ENCODE measurements at places on chromosomes 2 and 18.

- no peak for DNase-seq
Observed at GRCh38 chr2:74935975-74936391, 22.5 kb upstream of the POLE4 start.

DNA sequence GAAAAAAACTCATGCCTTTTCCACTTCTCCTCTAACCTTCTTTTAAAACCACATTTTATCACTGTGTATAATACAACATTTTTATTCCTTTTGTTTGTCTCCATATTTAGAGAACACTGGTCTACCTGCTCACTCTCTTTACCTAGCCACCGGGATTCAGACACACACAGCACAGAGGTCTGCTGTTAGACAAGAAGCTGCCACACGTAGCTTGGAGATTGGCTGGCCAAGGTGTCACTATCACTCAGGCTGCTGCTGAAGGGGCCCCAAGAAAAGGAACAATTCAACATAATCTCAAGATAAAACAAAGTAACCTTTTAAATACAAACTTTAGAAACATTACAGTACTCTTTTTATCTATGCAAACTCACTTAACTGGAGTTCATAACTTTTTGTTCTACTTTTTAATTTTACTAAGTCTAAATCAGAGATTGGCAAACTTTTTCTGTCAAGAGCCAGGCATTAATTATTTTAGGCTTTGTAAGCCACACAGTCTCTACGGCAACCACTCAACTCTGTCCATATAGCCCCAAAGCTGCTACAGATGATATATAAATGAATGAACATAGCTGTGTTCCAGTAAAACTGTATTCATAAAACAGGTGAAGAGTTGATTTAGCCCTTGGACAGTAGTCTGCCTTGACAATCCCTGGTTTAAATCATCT lies 25.8 kb downstream of the FEZ2 start:
- no peak for DNase-seq

GRCh38 chr2:68506170-68506569 lies 38.8 kb downstream of the APLF start:
- no peak for DNase-seq

DNA sequence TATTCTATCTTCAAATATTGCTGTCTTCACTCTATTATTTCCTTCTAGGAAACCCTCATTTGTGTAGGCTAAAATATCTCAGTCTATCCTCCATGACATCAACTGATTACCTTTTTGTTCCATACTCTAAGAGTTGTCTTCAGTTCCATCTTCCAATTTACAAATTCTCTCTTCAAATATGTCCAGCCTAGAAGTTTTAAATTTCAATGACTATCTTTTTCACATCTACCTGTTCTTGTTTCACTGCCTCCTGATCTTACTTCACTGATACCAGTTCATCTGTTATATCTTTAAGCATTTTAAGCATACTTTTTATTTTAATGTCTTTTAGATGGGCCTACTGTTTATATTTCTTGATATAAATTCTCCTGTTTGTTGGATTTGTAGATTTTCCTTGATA lies 53.6 kb upstream of the COX7A2L start:
- no peak for DNase-seq

GRCh38 chr2:25115902-25116301 lies 52.5 kb downstream of the POMC start:
- no peak for DNase-seq

DNA sequence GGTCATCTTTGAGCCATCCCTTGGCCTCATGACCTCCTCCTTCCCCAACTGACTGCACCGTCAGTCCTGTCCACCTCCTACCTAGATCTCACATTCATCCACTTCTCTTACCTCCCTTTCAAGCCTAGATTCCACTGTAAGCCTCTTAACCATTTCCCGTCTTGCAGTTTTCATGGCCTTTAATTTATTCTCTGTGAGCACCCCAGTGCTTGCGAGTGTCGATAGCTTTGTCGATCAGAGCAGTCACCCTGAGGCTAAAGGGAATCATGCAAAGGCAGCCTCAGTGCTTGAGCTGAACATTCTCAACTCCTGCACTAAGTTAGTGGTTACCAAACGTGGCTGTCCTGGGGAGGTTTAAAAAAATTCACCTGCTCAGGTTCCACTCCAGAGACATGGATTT lies 14.7 kb downstream of the ARHGAP25 start:
- no peak for DNase-seq

DNA sequence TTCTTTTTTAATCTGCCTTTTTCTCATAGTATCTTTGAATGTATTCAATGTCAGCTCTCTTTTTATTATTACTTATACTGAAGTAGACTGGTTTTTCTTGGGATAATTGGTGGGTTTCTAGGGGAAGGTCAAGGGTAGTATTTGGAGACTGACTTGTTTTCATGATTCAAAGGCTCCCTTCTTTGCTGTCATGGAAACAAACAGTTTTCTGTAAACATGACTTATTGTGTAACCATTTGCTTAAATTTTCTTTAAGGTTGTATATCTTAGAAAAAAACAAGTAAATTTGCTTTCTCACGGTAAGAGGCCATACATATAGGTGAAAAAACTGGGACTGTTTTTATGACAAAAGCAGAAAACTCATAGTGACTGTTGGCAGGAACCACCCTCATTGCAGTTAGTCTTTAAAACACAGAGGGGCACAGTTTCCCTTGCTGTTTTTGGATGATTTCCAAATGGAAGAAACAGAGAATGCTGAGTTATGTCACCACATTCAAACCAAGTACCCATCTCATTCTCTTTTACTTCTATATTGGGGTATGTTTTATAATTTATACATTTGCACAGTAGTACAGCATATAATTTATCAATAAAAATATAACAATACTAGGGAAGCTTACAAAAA lies 5.8 kb upstream of the RDH14 start:
- no peak for DNase-seq

DNA sequence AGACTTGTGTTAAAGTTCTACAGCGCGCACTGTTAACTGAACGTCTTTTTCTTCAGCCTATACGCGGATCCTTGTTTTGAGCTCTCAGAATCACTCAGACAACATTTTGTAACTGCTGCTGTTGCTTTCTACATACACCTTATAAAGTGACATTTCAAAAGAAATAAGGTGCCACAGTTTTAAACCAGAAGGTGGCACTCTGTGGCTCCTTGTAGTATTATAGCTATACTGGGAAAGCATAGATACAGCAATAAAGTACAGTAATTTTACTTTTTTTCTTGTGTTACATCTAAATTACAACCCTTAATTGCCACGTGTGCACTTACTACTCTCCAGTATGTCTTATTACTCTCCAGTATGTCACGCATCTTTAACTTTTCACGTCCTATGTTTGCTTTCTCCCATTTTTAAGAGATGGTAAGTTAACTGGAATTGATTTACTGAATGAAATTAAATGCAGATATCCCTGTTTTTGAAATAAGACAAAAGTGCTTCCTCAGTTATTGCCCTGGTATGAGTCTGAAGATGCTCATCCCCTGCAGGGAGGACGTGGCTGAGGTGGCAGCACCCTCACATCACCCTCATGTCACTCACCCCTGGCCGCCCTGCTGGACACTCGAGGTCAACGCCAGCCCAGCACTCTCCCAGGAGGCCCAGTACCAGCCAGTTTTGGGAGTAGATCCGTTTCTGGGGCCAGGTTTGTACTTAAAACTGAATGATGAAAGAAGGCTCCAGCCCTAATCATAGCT lies 37.8 kb downstream of the GORASP2 start:
- no peak for DNase-seq

GRCh38 chr2:198863655-198864054 lies 594.1 kb downstream of the SATB2 start:
- DNase-seq = no peak

- no peak for DNase-seq
Observed at GRCh38 chr2:203279288-203279687, 40.5 kb downstream of the CYP20A1 start.

GRCh38 chr2:237864444-237864931 lies 5.1 kb downstream of the RAMP1 start:
- no peak for DNase-seq

GRCh38 chr18:49656073-49656692 lies 94.3 kb downstream of the LIPG start:
- no peak for DNase-seq

DNA sequence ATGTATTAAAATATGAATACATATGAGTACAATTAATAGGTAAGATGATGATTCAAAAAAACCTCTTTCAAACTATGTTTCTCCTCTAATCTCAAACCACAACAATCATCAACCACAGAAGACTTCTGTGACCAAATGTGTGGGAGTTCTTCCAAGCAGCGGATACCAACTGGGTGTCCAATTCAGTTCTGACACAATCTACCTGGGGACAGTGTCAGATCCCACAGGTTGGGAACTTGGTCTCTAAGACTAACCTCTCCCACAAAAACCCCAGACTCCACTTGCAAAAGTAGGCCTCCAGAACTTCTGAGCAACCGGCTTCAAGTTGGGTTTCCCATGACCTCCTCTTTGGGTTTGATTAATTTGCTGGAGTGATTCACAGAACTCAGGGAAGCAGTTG lies 26.9 kb downstream of the FASTKD1 start:
- DNase-seq = no peak

DNA sequence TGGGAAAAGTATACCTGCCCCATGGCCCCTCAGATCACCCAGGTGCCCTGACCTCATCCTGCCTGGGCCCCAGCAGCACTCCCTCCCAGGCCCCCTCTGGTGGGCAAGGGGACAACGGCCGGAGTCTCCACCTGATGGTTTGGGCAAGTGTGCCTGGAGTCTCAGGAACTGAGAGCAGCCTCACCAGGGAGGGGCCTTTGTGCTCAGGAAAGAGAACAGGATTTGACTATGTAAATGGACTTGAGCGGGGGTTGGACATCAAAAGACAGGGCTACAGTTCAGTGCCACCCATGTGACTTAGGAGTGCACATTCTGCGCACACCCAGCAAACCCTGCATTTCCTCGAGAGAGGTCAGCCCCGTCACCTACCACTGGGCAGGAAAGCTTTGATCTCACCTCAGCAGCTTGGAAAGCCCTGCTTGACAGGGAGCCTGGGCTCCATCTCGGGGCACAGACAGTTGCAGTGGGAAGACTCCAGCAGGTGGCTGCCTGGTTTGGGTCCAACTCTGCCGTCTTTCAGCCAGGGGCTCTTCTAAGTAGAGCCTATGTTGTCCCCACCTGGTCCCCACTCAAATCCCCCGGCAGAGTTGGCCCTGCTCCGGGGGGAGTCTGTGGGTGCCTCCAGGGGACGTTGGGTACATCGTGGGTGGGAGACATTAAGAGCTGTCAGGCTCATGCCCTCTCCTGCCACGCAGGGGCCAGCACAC lies 3.3 kb downstream of the INPP5D start:
- DNase-seq = peak; percentile 24

DNA sequence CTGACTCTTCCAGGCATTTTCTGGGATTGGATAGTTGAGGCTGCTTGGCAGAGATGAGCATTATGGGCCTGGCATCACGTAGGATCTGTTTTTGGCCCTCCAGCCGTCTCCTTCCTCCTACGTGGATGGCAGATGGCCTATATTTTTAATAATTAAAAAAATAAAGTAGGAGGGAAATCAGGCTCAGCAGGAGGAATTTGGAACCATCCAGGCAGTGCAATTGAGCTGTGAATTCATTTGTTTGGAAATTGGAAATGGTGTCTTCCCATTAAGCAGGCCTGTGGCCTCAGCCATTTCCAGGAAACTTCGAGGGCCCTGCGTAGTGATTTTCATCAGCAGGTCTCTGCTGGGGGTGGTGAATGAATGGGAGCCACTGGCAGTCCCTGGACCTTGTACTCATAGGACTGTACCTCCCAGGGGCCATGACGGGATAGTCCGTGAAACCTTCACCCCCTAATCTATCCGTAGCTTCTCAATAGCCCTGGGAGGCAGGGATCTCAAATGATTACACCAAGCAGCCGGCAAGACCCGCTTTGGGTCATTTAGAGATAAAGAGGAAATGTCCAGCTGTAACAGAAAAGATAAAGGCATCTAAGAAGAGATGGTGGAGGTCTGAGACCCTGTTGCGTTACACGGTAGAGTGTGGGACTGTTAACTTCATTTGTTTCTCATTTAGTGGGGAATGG lies 73.1 kb upstream of the TNP1 start:
- no peak for DNase-seq

DNA sequence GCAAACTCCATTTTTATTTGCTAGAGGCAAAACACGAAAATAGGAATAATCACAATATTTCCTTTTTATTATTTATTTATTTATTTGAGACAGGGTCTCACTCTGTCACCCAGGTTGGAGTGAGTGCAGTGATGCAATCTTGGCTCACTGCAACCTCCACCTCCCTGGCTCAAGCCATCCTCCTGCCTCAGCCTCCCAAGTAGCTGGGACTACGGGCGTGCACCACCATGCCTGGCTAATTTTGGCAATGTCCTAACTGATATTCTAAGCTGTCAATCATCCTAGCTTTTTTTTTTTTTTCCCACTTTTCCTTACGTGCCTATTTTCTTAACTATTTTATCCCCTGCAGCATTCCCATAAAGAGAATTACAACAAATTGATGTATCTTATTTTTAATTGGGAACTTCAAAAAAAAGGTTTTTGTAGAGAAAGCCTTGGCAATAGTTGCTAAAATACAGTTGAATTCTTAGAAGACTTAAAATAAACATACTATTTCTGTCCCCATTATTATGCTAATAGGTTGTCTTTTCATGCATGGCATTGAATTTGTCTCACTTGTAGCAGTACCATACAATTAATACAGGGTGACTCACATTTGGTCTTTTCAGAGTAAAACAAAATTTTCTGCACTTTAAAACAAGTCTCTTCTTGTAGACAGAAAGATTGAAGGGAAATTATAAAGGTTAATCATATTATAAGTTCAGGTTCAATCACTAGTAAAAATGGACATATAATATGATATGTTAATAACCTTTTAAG lies 153.5 kb downstream of the SLC39A10 start:
- DNase-seq = no peak
